HS-27A (cell line): ENCODE measurements at places on chromosomes 3 and 15.

DNA sequence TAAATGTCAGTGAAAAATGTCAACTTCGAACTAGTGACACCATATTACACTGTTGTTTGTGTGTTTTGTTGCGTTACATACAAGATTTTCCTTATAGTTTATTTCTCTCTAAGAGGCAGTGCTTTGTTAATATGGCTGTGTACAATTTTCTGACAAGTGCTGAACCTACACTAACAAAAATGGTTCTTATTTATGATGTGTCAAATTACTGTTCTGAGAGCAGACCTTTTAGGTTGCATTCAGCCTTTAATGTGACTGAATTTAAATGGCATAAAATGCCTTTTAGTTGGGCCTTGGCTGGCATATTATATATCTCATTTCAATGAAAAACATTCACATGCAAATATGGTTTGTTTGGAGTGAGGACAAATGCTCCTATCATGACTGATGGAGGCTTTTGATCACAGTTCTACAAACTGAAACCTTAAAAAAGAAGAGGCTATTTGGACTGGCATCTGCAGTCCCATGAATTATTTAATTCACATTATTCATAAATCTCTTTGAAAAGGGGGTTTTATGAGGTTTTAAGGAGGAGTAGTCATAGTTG is 750.6 kb downstream of the CADM2 start:
- no peak for DNase-seq

GRCh38 chr3:188641076-188641475 is 487.1 kb downstream of the LPP start:
- DNase-seq = no peak

- DNase-seq = no peak
These were observed 301.8 kb upstream of the MCTP2 start for GRCh38 chr15:93929375-93930094.

GRCh38 chr3:131658771-131659170 is 156.0 kb upstream of the MRPL3 start:
- DNase-seq = no peak

- DNase-seq = no peak
These were observed 168.2 kb downstream of the MBNL1 start for GRCh38 chr3:152436707-152437590.

GRCh38 chr15:84821501-84822021 is 4.4 kb downstream of the ALPK3 start:
- no peak for DNase-seq

GRCh38 chr15:77456746-77457145 is 36.1 kb downstream of the HMG20A start:
- no peak for DNase-seq

DNA sequence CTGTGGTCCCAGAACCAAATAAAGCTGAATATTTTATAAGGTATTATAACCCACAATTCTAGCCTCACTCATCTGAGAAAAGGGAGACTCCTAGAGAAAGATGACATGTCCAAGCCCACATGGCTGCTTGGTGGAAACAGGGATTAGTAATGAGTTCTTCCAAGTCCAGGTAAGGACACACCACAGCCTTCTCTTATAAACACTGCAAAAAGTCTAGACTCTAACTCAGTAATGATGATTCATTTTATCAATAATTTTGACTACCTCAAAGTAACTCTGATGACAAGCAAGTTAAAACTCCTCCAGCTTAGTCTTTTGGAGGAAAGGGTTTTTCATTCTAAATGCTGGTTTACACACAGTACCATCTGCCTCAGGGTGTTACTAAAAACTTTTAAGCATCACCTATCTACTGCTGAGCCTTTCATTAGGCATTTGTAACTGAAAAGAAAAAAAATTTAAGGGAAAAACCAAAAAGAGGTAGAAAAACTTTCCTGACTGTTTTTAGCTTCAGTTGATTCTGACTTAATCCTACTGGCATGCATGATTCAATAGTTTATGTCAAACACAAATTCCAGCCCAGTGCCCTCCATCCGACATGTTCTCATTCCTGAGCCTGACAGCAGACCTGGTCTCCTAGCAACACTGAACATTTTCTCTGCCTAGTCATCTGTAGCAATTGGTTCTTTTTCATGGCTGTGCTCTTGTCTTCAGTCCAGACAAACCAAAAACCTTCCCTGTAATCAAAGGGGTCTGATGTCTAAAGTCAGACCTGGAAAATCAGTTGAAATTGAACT is 43.9 kb downstream of the P3H2 start:
- DNase-seq = peak; percentile 89

DNA sequence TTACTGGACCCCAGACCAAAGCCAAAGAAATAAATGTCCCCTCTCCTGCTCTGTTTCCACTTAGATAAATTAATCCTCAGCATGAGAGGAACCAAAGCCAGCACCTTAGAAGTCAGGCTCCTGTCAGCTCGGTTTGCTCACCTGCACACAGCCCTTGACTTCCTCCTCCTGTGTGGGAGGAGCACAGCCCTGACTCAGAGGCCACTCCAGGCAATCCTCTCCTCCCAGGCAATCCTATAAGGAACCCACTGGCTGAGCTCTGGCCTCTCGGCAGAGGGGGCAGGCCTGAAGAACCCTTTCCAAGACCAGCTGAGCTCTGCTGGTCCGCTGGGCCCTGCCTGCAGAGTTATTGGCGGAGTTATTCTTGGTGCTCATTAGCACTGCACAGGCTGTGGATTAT is 30.8 kb downstream of the LIPC start:
- DNase-seq = no peak

- no peak for DNase-seq
These were observed at the start of the genes DUOX1 and DUOXA1 for GRCh38 chr15:45129651-45130129. DUOX1 (plus strand) TSS chr15:45129994; CDS start chr15:45131967, 1,973 bp downstream. DUOXA1 (minus strand) TSS chr15:45129879; CDS start chr15:45123014, 6,865 bp downstream.
